ENCODE measurements at places on chromosomes 1 and 21.

- no peak for DNase-seq
Observed at GRCh38 chr1:160460214-160460642, 59.9 kb downstream of the VANGL2 start.

GRCh38 chr1:155514582-155515187, 47.9 kb downstream of the ASH1L start:
- no peak for DNase-seq

GRCh38 chr1:12202190-12202497, 27.7 kb upstream of the VPS13D start:
- no peak for DNase-seq

- no peak for DNase-seq
Observed at GRCh38 chr1:111734856-111735255, 4.3 kb downstream of the INKA2 start.

DNA sequence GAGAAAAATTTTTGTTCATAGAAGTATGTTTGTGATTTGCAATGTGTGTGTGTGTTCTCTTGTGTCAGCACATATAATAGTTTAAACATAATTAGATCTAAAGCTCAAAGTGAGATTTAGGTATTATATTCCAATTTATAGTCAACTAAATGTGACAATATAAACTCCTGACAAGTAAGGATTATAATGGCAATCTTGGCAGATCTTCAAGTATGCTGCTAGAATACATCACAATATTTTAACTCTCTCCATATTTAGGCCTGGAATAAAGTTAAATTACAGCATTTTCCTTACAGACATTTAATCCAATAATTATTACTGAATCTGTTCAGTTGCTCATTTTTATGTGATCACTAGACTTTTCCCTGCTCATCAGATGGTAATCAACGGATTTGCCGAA, 65.8 kb downstream of the LYPLAL1 start:
- no peak for DNase-seq

DNA sequence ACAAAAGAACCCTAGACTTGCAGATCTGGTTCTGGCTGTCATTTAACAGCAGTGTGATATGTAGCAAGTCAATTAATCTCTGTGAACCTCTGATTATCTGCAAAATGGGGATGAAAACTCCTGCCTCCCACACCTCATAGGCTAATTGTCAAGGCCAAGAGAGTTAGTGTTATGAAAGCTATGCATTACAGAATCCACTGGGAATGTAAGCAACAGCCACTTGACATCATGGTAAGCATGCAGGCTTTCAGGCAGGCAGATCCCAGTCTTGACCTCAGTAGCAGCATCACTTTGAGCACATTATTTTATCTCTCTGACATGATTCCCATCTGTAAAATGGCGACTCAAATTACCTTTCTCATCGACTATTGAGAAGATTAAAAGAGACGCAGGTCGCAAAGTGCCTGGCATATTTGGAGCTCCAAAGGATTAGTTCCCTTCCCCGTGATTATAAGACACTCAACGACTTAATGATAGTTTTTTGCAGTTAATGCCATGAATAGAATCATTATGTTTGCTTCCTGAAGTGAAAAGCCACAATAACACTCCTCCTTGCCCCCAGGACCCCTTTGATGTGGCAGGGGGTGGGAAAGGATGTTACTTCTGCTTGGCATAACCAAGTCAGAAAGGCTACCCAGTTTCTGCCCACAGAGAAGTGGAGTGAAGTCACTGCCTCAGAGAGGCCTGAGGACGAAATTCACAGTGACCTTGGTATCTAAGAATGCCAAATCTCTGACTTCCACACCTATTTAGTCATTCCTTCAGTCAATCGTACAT, 273.0 kb upstream of the NFIA start:
- no peak for DNase-seq

DNA sequence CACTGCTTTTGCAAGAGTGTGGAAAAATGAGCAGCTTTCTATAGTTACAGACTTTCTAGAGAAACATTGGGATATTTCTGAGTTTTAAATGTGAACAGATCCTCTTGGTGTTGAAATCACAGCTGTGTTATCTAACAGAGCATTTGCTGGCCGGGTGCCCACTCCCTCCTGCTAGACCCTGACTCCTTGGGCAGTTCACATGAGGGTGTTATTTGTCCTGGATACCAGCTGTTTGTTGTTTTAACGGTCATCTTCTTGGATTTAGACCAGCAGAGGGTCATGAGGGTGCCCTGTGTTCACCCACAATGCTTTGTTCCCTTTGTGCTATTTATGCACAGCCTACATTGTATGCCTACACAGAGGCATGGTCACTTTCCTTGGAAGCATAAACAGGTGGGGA, 67.1 kb downstream of the CENPF start:
- no peak for DNase-seq

DNA sequence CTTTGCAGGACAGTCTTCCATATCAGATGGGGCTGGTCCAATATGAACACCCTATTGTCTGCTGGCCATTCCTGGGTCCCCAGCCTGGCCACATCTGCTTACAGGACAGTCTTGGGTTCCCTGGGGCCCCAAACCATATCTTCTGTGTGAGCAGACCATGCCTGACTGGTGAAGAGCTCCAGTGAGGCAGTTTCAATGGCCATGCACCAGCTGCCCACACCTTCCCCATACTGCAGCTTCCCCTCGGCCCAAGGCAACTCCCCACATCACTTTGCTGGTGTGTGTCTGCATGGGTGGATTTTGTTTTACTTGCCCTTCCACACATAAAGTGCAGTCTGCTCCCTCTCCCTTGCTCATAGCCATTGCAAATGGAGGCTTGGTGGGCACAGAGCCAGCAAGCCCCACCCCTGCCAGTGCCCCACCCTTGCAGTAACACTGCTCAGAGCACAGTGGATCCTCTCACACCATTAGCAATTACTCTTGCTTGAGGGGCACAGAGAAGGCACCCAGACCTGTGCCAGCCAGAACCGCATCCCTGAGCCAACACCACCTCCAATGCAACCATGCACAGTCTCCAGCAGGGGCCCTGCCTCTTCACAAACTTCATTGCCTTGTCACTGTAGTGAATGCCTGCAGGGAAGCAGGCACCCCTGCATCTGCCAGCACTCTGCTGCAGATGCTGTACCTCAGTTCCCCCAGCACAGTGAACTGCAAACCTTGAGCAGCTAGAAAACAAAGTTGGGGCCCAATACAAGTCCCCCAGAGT, 474.5 kb upstream of the BEND5 start:
- no peak for DNase-seq

DNA sequence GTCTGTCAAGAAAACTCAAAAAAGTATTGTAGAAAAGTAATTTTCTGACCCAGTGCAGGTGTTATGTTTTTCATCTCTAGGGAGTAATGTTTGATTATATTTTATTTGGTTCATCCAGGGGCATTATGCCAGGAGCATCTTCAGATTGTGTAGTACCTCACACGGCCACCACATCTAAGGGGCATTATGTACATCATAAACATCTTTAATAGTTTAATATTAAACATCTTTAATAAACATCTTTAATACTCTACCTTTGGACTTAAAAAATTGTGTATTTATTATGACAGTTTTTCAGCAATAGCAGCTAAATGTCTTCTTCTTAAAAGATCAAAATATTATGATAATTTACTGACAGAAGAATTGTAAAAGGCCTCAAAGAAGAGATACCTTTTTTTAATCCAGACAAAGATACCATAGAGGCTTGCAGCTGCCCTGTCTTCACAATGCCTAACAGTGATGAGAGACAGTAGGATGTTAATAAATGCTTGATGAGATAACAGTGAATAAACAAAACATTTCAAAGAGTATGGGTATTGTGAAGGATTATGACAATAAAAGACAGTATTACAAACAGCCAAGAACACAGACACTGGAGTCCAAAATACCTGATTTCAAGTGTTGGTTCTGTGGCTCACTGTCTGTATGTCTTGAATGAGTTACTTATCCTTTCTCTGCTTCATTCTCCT, 240.9 kb upstream of the ADGRL2 start:
- DNase-seq: no peak

DNA sequence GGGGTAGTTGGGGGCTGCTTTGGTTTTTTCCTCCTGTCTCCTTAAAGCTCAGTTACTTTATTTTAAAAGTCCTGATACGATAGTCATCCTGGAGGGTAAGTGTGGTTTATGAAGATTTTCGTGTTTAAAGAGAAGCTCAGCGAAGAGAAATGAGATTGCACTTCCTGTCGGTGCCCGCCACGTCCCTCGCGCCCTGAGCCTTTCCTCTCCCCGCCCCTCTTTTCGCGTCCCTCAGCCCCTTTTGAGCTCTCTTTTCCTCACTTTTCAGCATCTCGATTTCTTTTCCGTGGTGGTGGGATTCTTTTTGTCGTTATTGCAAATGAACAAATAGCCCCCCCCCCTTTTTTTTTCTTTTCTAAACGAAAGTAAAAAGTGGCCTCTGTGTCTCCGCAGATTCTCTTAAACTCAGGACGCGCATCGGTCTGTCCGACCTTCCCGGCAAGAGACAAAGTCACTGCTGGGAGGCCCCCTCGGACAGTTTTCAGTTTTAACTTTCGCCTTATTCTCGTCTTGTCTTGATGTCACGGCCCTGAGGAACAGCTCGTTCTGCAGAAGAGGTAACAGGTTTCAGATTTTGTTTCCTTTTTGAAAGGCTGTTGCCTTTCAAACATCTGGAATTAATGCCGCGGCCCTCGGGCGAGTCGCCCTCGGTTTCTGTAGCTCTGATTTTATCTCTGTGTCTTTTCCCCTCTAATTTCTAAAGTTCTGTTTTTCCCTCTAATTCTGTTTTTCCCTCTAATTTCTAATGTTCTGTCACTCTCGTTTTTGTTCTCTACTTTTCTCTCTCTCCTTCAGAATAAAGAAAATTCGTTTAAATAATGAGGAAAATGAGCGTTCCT, 1.0 kb upstream of the DMRTA2 start:
- DNase-seq: no peak

DNA sequence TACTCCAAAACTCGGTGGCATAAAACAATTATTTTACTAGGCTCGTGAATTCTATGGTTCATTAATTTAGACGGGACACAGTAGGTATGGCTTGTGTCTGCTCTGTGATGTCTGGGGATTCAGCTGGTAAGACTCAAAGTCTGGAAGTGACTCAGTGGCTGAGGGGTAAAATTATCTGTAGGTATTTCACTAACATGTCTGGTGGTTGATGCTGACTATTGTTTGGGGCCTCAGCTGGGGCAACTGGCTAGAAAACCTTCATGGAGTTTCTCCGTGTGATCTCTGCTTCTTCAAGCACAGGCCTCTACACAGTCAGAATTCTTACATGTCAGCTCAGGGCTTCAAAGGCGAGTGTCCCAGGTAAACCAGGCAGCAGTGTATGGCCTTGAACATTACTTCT, 41.2 kb upstream of the KLF17 start:
- DNase-seq: no peak

All from stimulated activated CD8-positive, alpha-beta memory T cell treated with anti-CD3 and anti-CD28 coated beads, Interleukin-15, amount 100 ng/mL, for 48 hours (primary cell).